ENCODE measurements at places on chromosomes 1 and 21. TPM values are rescaled to one million over a fixed set of nuclear protein-coding genes. Genes with fewer than 3 reads are reported as not detected.

Gene FTCD
- total RNA-seq = 0.59 TPM

GRCh38 chr1:31677401-31677800 lies 26.4 kb downstream of the COL16A1 start:
- no peak for DNase-seq

DNA sequence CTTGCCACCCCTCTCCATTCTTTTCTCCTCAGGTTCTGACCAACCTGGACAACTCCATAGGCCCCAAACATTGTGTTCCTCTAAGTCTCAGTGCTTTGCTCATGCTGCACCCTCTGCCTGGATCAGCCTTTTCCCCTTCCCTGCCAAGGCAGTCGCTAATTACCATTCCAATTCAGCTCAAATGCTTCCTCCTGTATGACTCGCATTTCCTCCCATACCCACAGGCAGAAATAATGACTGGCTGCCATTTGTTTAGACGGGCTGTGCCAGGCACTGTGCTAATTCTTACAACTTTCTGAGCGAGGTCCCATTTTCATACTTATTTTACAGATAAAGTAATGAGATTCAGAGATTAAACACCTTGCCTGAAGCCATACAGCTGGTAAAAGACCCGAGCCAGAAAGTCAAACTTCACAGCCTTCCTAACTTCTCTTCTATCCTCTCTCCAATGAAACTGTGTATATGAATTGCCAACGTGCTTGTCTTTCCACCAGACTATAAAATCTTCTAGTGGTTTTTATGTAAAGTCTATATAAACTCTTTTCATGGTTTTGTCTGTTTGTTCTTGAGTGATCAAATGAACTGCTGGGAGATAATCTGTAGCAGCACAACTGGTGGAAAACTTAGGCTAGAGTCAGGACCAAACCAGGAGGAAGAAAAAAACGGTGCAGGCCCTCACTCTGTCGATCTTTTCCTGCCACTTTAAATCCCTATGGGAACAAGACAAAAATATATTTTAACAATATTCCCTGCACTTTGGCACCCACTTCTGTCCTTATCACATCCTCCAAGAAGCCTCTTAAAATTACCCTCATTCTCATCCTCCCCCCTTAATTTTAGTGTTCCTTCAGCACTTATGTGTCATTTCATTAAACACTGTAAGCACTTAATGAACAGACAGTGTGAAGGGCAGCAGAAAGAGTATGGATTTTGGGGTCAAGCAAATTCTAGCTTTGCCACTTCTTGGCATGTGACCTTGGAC lies 33.7 kb downstream of the RAB3B start:
- no peak for DNase-seq

DNA sequence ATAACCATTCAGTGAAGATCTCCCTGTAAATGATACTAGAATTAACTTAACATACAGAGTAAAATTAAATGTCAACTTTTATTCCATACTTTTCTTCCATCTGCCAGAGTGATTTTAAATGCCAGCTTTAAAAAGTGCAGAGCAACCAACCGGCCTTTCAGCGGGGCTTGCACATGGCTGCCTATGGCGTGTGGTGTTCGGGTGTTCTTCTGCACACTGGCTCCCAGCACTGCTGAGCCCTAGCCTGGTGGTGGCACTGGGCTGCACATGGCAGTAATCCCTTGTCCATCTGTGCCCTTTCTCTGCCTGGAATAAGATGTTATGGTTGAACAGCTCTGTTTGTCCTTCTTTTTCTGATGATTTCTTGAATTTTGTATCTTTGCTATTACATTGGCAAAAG lies 156.3 kb downstream of the SNX7 start:
- no peak for DNase-seq

GRCh38 chr1:115364780-115365155 lies 26.7 kb upstream of the NGF start:
- DNase-seq = no peak

GRCh38 chr1:48127735-48128685 lies 94.5 kb upstream of the SLC5A9 start:
- DNase-seq = no peak

- no peak for DNase-seq
Observed at GRCh38 chr1:100188617-100189016, 10.6 kb upstream of the LRRC39 start.

DNA sequence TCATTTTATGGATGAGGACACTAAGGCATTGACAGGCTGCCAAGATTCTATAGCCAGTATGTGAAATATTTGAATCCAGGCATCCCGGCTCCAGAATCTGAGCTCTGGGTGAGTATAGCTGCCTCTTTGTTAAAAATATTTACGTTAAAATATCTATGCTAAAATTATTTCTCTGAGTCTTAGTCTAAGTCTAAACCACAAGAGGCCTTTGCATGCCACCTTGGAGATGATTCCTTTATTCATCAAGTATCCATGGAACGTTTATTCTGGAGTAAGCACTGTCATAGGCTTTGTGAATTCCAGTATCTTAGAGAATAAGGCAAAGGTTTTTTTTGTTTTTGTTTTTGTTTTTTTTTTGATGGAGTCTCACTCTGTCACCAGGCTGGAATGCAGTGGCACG lies 116.4 kb downstream of the GREM2 start:
- DNase-seq = no peak

- DNase-seq = no peak
Observed at GRCh38 chr1:156571261-156571852, 1.0 kb downstream of the IQGAP3 start.

Measured in naive thymus-derived CD4-positive, alpha-beta T cell (primary cell).